Activated T-helper 17 cell treated with anti-CD3 and anti-CD28 coated beads, Interleukin-2, amount 50 U/mL, for 72 hours (primary cell): ENCODE measurements at places on chromosomes 12 and 14. TPM values are rescaled to one million over a fixed set of nuclear protein-coding genes. Genes with fewer than 3 reads are reported as not detected.

MYH6 gene
- total RNA-seq, result 0.71 TPM

TPPP2 gene
- not detected for total RNA-seq

PSME2 gene
- 339 TPM for total RNA-seq

ASCL1 gene
- total RNA-seq, result not detected

SPSB2 gene
- total RNA-seq, result 2.4 TPM

TAS2R46 gene
- total RNA-seq, result 1.8 TPM

MYG1 gene
- 48.7 TPM for total RNA-seq

KRT4 gene
- total RNA-seq, result not detected

MANSC4 gene
- not detected for total RNA-seq

DNA sequence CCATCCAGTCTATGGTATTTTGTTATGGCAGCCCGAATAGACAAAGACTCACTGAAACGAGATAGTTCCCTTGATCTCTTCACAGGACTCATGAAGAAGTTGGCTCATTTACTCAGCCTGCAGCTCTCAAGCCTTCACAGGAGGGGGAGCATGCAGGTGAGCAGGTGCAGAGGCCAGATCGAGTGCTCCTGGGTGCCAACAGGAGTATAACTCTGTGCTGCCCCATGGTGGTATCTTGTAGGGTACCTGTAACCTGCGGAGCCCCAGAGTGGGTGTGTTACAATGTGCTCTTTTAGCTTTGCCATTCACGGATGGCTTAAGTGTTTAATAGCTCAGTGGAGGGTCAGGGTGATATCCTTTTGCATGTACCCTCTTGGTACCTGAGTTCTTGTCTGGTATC, 159.5 kb downstream of the METTL25 start:
- no peak for ATAC-seq

DNA sequence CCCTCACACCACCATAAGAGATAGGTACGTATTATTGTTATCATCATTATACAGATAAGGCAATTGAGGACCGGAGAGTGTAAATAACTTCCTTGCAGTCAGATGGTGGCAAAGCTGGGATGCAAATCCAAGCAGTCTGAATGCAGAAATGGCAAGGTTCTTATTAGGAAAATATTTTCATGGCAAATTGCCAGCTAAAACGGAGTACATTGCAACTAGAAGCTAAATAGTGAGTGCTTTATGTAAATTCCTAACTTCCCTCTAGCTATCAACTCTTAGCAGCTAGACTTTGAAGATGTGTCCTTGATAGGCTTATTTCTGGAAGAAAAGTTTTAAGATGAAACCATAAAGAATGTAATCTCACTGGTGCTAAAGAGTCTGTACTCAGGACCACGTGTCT, 323.9 kb upstream of the DIO2 start:
- ATAC-seq, result no peak

DNA sequence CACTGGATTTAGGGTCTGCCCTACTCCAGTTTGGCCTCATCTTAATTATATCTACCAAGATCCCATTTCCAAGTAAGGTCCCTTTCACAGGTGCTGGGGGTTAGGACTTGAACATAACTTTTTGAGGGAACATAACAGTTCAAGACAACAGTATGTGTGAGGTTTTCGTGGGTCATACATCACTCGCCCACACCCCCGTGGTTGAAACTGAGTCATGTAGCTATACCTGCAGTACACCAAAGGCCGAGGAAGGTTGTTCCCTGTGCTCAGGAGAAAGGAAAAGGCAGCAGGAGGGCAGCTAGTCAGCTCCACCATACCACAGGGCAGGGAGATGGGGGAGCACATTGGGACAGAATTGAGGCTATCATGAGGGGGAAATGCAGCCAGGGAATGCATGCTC, 167.0 kb downstream of the PPM1H start:
- peak; percentile 83 for ATAC-seq

DNA sequence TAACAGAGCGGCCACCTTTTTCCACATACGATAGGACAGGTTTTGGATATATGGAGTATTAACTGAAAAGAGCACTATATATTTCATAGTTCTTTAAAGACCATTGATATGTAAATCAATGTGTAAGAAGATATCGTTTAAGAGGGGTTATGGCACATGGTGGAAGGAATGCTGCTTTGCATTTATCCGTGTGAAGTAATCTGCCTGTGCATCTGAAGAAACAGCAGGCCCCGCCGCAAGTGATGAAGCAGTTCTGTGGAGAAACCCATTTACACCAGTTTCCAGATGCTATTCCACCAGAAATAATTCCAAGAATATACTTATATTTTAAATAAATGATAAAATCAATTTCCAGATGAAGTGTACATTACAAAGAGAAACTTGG, 72.4 kb downstream of the BICD1 start:
- ATAC-seq, result no peak

DNA sequence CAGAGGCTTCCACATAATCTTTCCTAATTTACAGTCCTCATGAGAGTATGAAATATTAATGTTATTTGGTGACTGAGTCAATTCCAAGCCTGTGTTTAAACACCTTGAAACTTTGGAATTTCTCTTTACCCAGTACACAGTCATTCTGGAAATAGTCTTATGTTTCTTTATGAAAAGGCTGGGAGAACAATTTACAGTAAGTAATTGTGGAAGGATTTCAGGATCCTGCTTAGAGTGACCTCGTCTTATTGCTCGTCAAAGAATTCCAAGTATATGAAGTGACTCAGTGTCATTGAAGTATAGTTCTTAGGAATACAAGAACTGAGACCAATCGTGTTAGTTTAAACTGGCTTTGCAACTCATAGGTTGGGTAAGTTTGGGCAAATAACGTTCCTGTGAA, 634.2 kb downstream of the SLC16A7 start:
- no peak for ATAC-seq

DNA sequence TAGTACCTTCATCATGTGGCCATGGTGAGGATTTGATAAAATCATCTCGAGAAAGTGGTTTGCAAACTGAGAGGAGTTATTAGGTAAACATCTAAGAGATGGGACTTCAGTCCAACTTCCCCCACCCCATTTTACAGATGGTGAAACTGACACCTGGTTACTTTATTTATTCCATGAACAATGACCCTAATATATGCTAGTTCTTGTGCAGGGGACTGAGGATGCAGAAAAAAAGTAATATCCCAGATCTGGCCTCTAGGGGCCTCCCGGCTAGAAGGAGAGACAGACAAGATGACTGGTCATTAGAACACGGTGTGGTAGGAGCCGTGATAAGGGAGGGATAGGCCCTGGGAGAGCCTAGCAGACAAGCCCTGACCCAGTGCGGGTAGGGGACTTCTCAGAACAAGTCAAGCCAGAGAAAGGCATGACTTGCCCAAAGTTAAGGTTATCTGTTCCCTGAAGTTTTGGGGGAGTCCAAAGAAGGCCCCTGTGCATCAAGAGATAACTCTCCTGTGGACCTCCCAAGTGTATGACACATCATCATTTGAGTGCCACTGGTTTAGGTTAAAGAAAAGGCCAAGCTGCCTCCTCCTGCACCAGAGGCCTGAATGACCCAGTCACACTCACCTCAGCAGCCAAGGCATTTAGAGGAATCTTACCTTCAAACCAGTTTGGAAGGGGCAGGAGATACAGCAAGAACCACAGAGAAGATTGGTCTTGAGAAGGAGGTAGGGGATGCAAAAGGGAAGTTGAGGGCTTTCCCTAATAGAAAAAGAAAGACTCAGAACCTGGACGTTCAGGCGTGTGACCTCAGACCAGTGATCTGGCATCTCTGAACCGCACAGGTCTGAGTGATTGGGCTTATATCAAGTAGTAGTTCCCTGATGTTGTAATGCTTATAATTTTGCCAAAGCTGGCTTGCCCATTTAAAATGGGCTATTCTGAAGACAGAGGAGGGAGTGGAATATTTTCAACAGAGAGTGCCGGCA, 1.6 kb downstream of the CMKLR1 start:
- no peak for ATAC-seq

GRCh38 chr12:128554546-128555304, 269.0 kb downstream of the SLC15A4 start:
- ATAC-seq, result no peak

- ATAC-seq, result no peak
Measured at GRCh38 chr12:115419145-115419646, 735.2 kb upstream of the TBX3 start.

DNA sequence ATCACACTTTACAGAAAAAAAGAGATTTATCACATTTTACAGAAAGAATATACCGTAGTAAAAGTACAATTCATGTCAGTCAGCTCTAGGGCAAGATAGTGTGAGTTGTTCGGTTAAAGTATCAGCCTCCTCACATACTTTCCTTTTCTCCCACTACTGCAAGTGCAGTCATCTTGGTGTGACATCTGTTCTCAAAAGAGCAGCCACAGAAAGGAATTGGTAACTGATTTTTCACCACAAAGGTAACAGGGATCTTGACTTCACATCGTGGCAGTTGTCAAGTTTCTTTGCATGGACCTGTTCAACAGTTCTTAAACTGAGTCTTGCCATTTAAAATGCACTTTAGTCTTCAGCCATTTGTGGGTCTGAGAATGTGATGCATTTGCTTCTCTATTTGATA, 5.0 kb upstream of the E2F7 start:
- ATAC-seq, result no peak

DNA sequence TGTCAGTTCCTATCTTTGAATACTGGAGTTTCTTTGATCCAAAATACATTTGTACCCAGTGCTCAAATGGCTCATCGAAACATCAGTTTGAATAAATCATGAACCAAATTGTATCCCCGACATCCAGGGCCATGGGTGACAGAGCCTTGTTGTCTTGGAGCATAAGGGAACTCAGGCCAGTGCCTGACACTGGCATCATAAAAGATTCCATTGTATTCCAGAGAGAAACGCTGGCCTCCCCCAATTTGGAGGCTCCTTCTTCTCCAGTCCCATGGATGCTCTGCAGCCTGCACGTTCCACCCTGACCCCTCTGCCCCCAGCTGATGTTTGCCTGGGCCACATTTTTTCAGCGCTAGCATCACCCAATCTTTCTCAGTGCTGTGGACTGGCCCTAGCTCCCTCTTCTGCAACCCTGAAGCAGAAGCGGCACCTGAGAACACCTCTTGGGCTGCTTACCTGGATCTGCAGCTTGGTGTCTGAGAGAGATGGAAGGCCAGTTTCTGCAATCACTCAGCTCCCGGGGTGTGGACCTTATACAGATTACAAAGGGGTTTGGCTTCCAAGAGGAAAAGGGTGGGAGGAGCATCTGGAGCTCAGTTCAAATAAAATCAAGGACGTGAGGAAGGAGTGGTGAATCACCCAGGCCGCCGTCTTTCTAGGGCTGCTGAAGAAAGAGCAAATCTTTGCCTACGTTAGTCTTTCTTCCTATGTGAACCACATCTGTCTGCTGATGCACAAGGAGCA, at the start of gene RNASE1:
TSS of gene RNASE1 (minus strand) at position 504 of the 744 bp plus-strand sequence. CDS start 776 bp downstream, outside the sequence.
- ATAC-seq, result no peak

DNA sequence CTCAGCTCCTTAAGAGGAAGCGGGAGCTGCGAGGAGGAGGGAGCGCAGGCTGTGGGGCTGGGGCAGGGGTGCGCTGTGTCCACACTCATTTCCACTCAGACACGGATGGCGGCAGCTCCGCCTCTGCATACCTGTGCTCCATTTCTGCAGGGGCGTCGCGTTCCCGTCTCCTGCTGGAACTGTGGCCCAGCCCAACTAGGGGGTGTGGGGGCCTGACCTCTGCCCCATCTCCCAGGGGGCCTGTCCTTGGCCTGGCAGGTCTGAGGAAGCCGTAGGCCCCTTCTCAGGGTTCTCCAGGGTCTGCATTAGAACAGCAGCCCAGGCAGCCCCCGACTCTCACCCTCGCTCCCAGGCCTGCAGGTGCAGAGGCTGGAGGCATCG, 31.2 kb downstream of the FBRSL1 start:
- ATAC-seq, result no peak

DNA sequence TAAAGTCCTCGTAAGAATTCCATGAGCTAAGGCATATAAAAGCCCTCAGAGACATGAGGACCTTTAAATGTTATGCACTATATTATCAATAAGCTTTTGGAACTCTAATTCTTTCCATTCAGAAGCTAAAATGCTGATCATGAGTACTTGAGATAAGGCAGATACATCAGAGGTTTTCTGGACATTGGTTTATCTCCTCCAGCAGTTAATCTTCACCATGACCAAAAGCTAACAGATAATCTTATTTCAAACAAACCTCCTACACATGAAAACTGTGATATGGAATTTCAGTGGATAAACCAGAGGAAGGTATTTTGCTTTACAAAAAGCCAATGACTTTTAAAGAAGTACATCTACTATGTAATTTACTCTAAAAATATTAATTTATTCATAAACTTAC, 97.9 kb upstream of the BBS10 start:
- ATAC-seq, result no peak

DNA sequence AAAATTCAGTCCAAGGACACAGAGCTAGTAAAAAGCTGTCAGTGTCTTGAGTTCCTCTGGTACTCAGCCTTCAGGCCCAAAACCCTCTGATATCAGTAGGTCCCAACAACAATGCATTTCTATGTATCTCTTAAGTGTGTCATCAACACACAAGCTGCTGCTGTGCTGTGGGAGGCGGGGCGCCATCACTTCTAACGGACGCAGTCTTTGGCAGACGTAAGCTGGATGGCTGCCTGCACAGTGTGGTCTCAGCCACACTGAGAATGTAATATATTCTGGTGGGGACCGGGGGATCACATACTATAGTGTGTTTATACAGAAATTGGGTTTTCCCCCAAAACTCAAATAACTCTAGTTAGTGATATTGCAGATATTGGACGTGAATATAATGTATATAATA, 123.9 kb downstream of the SUDS3 start:
- ATAC-seq, result no peak

- ATAC-seq, result no peak
Measured at GRCh38 chr14:95183532-95184412, 26.4 kb upstream of the DICER1 start.

- no peak for ATAC-seq
Measured at GRCh38 chr12:124328636-124329035, 33.7 kb downstream of the RFLNA start.

- no peak for ATAC-seq
Measured at GRCh38 chr12:64666054-64666914, 56.0 kb downstream of the RASSF3 start.

- no peak for ATAC-seq
Measured at GRCh38 chr14:76710056-76711010, 50.9 kb upstream of the VASH1 start.

- no peak for ATAC-seq
Measured at GRCh38 chr12:122200541-122201175, 2.9 kb upstream of the B3GNT4 start.

GRCh38 chr14:40312296-40312695, 880.1 kb upstream of the FBXO33 start:
- no peak for ATAC-seq

GRCh38 chr12:7959278-7959677, 23.3 kb upstream of the SLC2A3 start:
- ATAC-seq, result no peak
